Hematopoietic multipotent progenitor cell treated with erythropoietin and hydrocortisone succinate and interleukin-3 and kit ligand, for 4 days (in vitro differentiated cells): ENCODE measurements at places on chromosomes 2 and 18.

DNA sequence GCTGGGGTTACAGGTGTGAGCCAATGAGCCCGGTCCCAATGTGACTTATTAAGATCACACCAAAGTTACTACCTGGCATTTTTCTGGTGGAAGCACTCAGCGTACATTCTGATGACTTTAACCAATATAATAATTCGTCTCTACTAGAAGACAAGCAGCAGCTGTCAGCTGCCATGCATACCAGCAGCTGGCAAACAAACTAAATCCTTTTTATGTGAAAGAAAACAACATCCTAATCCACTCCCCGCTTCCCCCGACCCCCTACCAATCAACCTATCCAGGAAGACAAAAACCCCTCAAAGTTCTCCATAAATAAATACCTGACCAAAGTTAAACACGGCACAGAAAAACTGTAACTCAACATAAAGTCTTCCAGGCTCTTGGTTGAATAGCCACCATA lies 42.1 kb downstream of the GPR155 start:
- DNase-seq, result no peak

GRCh38 chr2:20172273-20173055 lies 52.5 kb downstream of the SDC1 start:
- DNase-seq, result no peak

GRCh38 chr2:55176094-55176415 lies 56.0 kb downstream of the CLHC1 start:
- peak; percentile 15 for DNase-seq

DNA sequence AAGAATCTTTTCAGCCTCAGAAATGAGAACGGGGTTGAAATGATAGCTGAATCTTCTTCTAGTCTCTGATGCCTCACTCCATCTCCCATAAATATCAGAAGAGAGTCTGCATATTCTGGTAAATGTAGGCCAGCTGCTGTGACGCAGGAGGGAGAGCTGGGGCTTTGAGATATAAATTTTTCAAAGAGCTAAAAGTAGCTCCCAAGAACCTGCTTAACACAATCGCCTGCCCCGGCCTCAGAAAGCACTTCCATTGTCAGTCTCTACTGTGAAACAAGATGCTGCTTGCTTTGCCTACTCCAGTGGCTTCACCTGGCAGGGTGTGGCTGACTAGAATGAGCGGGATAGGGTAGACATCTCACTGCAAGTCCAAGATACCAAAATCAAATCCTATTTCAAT lies 105.0 kb upstream of the CCDC150 start:
- no peak for DNase-seq

DNA sequence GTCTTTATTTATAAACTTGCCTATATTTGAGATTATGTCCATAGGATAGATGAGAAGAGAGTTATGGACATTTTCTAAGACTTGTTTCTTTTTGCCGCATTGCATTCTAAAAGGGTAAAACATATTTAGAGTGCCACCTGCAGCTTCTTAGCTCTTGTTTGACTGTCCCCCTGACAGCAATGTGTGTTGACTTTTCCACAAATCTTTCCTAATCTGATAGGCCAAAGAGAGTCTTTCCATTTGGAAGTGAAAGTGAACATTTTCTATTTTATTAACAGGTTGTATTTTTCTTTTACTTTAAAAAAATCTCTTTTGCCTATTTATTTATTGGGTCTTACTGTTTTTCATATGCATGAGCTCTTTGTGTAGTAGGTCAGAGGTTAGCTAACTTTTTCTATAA lies 58.4 kb downstream of the FMNL2 start:
- no peak for DNase-seq

DNA sequence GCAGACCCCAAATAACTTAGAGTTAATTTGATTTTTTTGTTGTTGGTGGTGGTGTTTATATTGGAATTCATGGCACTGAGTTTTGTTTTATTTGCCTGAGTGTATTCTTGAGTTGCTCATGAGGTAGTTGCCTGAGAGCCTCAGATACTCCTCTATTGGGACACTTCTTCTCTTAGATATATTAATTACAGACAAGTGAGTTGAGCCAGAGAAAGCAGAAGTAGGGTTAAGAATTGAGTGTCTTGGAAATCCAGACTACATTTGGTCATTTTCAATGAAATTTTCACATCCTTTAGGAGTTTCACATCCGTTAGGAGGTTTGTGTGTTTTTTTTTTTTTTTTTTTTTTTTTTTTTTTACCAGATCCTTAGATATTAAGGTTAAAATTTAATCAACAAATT lies 29.0 kb downstream of the FMNL2 start:
- peak; percentile 32 for DNase-seq

DNA sequence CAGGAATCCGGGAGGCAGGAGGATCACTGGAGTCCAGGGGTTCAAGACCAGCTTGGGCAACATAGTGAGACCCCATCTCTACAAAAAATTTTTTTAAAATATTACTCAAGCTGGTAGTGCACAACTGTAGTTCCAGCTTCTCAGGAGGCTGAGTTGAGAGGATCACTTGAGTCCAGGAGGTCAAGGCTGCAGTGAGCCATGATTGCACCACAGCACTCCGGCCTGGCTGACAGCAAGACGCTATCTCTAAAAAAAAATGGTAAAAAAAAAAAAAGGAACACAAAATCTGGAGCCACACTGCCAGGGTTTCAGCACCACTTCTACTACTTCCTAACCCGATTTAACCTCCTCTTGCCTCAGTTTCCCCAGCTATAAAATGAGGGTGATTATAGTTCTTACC lies 57.0 kb downstream of the STEAP3 start:
- no peak for DNase-seq

GRCh38 chr18:9539938-9540337 lies 64.6 kb downstream of the RALBP1 start:
- DNase-seq, result no peak

- no peak for DNase-seq
Observed at GRCh38 chr2:50343150-50343830, 688.6 kb downstream of the NRXN1 start.

GRCh38 chr2:220033546-220033945 lies 406.1 kb downstream of the SLC4A3 start:
- no peak for DNase-seq

GRCh38 chr2:133389569-133389968 lies 178.7 kb downstream of the NCKAP5 start:
- DNase-seq, result no peak

GRCh38 chr2:176683618-176684111 lies 414.4 kb downstream of the MTX2 start:
- no peak for DNase-seq

DNA sequence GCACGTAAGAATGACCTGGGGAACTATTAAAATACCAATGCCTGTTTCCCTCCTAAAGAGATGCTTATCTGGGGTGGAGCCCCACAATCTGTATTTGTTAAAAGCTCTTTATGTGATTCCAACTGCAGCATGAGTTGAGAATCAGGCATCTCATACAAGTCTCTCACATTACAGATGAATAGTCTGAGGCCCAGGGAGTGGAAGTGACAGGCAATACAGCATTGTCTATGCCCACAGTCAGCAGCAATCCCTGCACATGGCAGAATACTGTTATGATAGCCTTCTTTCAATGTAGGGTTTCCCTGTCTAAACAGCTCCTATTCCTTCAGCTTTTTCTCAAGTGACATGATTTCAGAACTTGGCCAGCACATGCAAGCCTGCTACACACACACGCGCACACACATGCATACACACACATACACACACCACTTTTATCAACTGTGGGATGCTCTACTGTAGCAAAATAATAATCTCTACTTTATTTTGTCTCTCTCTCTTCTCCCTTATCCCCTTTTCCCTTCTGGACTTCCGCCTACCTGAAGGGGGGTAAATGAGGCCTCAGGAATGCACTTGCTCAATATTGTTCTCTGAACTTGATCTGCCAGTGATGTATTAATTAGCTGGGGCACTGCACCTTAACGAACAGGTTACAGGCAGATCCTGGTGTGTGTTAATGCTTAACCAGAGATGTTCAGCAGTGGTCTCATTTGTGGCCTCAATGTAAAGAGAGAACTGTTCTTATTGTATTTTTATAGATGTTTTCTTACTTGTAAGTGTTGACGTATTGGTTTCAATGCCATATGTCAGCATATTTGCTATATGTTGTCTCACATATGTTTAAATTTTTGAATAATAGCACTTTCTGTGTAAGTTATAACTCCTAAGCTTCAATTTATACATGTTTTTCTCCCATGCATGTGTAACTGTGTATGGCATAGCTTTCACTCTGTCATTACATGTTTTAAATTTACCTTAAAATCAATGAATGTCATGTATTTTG lies 116.0 kb downstream of the SETBP1 start:
- DNase-seq, result no peak

- DNase-seq, result no peak
Observed at GRCh38 chr2:200032895-200033294, 77.5 kb downstream of the MAIP1 start.

DNA sequence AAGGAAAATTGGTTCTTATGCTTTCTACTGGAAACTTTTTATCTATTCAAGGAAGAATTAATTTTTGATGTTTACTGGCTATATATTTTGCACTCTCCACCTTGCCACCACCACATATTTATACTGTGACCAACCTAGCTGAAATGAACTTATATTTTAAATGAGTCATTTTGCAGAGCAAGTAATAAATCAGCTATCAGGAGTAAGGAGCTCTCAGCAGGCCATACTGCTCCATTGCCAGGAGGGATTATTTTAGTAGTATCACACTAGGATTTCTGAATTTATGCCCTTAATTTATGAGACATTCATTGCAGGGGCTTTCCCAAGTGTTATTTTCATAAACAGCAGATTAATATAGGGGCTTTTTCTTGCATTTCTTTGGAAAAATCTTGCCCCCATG lies 125.8 kb upstream of the CYP1B1 start:
- DNase-seq, result no peak

DNA sequence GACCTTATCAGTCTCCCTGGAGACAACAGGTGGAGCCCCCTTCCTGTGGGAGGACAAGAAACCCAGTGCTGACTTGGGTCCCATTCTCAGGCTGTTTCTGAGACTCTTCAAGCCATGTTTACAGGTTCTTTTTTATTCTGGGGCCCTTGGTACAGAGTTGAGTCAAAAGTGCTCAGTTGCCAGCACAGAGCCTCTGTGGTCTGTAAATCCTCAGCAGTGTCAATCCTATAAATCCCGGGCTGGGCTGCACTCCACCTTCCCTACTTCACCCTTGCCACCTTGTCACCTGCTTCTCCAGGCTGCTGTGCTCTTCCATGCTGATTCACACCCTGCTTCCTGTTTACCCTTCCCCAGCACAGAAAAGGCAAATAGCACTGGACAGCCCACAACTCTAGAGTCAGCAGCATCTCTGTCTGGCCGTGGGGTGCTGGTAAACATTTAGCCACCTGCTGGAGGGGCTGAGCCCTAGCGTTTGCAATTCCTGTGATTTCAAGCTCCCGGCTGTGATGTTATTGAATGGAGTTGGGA lies 74.7 kb downstream of the TNFRSF11A start:
- DNase-seq, result peak; percentile 23

DNA sequence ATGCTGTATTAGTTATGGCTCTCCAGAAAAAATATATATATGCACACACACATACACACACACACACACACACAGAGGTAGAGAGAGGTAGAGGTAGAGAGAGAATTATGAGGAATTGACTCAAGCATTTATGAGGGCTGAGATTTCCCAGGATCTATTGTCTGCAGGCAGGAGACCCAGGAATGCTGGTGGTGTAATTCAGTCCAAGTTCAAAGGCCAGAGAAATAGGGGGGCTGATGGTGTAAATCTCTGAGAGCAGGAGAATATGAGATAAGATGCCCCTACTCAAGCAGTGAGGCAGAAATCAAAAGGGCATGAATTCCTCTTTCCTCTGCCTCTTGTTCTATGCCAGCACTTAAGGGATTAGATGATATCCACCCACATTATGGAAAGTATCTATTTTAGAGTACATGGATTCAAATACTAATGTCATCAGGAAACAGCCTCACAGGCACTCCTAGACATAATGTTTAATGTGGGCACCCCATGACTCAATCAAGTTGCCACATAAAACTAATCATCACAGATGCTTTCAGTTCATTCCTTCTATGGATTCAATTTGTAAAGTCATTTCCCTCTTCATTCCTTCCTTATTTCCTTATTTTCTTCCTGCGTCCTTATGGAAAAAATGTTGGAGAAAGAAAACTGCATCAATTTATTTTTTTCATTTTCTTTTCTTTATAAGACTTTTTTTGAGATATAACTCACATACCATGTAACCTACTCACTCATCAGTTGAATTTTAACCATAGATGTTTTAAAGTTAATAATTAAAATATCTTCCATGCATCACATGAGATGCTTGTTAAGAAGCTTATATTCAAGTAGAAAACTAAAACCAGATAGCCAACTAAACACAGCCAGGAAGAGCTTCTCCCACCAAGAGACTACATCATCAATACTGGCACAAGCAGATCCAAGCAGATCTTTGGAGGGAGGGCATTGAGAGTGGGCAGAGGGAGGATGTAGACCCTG lies 406.2 kb downstream of the MBD2 start:
- no peak for DNase-seq

DNA sequence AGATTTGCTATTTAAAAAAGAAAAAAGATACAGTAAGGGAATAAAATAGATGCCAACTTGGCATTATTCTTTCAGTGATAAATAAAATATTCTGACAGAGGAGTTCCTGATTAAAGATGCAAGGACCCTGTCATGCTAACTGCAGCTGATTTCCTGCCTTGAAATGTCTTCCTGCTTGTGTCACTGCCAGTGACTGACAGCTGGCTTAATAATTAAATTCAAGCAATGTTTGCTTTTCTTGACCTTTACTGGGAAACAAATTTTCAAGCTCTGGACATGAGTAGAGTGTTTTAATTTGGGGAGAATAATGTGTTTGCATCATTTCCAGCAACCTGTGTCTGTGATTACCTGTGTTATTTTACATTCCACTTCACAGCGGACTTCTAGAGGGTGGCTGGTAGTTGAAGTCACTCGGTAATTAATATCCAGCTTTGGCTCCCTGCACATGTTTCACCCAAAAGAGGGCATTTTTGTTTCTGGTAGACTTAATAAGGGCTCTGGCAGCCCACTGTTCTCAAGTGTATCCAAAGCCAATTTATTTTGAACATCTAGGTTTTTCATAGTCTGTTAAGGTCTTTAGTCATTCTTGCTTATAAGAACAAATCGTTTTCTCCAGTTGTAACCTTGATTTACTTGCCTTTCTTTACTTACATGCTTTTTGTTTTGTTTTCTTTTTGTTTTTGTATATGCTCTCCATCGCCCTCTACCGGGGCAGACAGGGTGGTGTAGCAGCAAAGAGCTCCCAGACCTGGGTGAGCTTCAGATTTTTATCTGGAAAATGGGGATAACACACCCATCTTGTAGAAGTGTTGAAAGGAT lies 48.5 kb upstream of the PROKR1 start:
- DNase-seq, result peak; percentile 79

GRCh38 chr18:70288171-70288850 lies 534 bp upstream of the SOCS6 start:
- DNase-seq, result peak; percentile 51

GRCh38 chr2:105455488-105456003 lies 56.7 kb upstream of the FHL2 start:
- DNase-seq, result peak; percentile 61

DNA sequence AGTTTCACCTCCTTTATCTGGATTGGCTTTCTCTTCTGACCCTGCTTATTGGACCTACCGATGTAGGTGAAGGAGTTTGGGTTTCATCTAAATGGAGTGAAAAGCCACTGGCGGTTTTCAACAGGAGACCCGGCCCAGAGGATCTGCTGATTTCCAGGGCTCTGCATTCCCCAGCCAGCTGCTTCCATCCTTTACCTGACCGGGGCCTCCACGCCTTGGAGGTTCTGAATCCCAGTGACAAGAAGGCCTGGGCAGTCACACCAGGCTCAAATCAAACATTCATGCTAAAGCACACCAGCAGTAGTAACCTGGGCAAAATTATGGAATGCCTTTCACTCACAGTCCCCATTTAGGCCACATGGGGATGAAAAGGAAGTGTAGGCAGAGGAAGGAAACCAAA lies 30.0 kb upstream of the RTTN start:
- no peak for DNase-seq
